ENCODE measurements at places on chromosomes 7 and 10.

DNA sequence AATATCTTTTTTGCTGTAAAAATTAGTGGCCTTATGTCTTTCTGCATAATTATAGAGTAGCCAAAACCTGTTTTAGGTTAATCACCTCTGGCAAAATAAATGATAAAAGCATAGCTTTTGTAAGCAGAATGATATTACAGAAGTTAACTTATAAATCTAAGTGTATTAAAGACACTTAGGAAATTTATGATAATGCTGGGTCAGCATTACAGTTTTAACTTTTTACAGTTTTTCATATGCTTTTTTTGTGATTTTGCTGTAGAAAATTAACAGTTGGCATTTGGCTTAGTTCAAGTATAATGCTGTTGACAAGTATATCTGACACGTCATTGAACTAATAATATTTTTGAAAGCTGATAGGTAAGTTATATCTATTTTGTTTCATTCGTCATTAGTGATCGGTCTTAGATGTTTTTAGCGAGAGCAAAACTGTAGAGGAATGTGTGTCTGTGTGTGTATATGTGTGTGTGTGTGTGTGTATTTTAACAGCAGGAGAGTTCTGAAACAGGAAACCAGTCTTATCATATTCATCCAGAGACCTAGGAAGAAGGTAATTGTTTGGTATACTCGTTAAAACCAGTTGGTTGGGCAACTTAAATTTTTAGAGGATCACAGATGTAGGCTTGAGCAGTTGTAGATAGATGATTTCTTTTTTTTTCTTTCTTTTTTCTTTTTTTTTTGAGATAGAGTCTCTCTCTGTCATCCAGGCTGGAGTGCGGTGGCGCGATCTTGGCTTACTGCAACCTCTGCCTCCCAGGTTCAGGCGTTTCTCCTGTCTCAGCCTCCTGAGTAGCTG, 15.4 kb downstream of the PTEN start:
- no peak for DNase-seq

GRCh38 chr7:32659853-32660252, 164.6 kb downstream of the AVL9 start:
- no peak for DNase-seq

DNA sequence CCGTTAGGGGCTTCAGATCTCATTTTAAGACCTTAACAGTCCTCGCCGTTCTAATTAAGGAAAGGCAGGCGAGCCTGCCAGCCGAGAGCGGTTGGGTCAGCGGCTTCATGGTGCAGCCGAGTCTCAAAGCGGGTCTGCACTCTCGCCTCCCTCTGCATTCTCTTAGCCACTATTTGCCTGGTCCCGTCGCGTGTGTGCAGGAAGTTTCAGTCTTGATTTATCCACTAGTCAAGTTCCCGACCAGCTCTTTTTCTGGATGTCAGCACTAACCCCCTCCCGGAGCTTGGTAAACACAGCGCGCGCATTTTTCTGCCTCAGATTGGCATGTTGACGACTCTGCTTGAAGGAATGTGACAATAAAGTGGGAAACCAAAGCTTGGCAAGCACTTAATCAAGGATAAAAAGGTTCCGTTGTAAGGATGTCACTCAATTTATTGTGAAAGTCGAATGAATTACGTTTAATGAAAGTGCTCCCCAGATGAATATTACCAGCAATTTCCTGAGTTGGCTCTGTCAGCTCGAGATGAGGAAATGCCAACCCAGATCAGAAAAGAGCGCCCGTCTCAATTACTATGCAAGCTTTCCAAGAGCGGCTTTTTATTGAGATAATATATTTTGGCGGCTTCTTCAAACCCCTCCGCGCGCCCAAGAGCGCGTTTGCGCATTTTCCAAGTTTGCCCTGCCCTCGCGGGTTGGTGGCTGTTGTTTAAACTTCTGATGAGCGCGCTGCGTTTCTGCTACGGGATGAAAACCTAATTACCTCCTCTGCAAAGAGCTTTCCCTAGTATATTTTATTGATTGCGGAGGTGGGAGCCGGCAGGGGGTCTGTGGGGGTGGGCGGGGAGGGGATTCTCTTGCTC, 7.9 kb downstream of the NXPH1 start:
- DNase-seq = no peak

DNA sequence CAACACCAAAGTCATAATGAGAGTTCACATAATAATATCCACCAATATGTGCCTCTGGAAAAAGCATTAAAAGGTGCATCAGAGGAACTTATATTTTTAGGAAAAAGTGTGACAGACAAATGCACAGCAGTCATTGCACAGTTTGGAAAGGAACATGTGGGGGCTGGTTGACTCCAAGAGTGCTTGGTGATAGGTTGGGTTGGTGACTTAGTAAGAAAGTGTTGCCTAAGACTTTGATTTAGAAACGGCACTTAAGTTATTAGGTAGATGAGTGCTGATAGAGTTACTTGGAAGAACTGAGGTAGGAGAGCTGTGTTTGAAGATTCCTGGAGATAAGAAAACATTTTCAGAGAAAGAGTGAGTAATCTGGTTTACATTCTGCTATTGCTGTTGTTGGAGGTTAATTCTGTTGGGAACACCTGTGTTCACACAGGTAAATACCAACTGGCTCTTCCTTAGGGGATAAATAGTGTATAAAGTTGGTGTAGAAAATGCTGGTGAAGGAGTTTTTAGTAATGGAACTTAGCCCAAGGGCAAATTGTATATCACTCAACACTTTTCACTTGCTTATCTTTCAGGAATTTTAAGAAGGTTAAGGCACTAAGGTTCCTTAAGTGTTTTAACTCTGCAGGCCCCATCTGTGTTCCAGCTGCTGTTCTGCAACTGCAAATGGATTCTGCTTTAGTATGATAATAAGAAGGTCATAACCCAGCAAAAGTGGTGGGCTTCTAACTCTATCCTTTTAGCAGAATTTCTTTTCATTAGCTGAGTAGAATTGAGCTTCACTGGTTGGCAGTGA, 196.1 kb downstream of the NSUN6 start:
- DNase-seq = no peak

- DNase-seq = no peak
Measured at GRCh38 chr7:110448918-110449317, 642.0 kb upstream of the LRRN3 start.

DNA sequence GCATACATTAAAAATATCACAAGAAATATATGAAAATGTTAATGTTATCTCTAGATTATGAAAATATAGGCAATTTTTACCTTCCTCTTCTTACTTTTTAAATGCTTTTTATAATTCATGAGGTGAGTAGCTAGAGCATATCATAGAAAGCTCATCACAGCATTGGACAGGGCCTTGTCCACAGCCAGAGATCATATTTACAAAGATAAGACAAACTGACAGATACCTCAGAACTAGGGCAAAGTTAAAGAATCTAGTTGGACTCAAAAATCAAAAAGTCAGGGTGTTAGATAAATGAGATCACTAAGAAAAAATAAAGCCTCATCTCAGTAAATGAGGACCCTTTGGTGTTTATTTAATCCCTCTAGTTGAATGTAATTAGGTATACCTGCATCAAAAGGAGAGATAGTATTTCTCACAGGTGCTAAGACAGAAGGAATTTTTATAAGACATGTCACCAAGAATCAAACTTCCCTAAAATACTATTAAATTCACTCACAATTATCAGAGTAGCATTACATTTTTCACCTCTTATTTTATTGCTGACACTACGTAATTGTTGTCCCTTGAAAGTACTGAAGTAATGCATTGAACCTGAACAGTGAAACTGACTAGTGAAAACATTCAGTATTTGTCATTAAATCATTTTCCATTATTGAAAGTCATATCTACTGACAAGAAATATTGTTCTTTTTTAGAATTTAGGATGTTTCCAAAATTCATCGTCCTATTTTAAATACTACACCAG, 25.6 kb downstream of the CFAP69 start:
- DNase-seq = no peak

GRCh38 chr10:123562811-123563580, 103.2 kb upstream of the GPR26 start:
- no peak for DNase-seq

DNA sequence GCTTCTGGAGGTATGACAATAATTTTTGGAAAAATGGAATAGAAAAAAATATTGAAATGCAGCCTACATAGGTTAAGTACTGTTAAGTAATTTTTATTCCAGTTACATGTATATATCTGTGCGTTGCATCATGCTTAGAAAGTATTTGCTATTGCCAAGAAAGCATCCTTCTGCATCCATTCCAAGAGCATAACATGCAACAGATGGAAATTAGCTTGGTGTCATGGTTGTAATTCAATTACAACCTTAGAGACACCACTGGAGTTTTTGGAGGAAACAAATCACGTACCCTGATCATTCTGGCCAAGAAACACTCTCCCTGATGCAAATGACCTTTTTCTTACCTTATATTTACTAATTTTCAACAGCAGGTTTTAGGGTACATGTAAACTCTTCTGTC, 1.7 kb downstream of the AKR1B1 start:
- no peak for DNase-seq

DNA sequence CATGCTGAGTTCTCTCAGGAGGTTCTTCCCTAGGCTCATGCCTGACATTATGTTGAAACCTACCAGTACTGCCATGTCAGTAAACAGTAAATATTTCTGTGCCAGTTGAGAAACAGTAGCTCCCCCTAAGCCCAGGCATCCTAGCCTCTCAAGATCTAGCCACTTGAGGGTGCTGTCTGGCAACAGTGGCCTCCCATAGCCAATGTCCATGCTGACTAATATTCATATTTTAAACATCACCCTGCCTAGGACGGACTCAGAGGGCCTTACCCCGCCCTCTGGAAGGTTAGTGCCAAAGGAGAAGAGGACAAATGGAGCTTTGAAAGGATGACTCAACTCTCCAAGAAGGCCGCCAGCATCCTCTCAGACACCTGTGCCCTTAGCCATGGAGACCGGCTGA, 7.7 kb downstream of the ACSM6 start:
- DNase-seq = no peak

All from SIG-M5 (cell line).